AG09319 (cell line): ENCODE measurements at places on chromosomes 7 and 10.

- no peak for DNase-seq
Measured at GRCh38 chr7:153061910-153062528, 302.5 kb downstream of the ACTR3B start.

GRCh38 chr7:16930946-16931345 lies 49.2 kb upstream of the AGR3 start:
- DNase-seq = no peak

- peak; percentile 40 for DNase-seq
Measured at GRCh38 chr7:36128448-36129047, 24.5 kb upstream of the EEPD1 start.

GRCh38 chr7:82549616-82550285 lies 106.2 kb upstream of the CACNA2D1 start:
- no peak for DNase-seq

DNA sequence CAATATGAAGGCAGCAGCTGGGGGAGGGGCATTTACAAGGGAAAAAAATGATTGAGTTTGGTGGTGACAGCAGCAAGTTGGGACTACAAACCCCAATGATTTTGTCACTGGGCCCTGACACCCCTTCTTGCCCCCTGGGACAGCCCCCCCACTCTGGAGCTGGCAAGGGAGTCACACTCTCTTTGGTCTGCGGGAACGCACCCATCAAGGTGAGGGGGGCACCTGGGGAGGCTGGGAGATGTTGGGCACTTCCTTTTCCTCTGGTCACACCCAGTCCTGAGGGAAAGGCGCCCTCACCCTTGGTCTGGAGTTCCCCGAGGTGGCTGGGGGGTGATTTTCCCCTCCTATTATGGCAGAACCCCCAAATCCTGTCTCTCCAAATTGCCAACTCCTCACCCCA lies 24.4 kb downstream of the EPHB4 start:
- DNase-seq = no peak

DNA sequence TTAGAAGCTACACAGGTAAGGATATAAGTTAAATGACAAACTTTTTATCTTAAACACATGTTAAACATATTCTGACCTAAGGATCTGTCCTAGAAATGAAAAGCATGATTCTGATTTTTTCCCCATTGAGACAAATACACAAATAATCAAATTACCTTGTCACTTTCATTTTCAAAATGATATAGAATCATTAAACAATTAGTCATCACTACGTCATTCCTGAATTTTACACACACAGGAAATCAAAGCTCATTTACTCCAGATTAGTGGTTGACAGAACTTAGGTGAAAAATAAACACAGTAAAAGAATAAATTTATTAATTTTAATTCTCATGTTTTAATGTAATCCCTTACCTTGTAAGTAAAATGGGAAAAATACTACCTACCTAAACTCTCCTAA lies 89.0 kb downstream of the AASS start:
- no peak for DNase-seq

DNA sequence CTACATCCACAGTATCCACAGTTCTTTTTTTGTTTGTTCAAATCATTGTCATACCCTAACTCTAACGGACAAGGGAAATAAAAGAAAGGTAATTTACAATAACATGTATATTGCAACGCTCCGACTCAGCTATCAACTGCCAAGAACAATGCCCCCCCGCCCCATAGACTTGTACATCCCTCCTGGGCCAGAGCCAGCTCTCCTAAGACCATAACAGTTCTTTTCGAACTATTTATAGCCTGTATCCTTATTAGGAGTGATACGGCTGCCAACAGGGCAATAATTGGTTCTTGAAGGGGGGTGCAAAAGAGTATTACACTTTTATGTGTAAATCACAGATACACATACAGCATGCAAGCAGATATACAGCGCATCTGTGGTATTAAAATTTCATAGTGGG lies 495.7 kb downstream of the GALNT17 start:
- DNase-seq = no peak
